NCI-H510A (cell line): ENCODE measurements at places on chromosomes 6 and 20.

DNA sequence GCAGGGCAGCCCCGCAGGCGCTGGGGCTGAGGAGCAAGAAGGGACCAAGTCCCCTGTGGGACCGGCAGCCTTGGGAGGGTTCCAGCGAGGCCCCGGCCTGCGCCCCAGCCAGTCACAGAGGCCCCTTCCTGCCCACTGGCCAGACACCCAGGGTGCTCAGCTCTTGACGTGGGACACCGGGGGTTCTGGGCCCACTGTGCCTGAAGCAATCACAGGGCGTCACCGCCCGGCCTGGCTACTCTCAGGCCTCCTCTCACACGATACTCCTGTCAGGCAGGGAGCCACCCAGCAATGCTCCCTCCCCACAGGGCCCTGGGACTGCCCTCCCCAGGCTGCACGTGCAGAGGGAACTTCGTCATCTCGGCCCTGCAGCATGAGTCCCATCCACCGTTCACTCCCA lies 14.5 kb downstream of the TAF4 start:
- no peak for DNase-seq

GRCh38 chr6:82984720-82985119 lies 80.9 kb downstream of the UBE3D start:
- no peak for DNase-seq

DNA sequence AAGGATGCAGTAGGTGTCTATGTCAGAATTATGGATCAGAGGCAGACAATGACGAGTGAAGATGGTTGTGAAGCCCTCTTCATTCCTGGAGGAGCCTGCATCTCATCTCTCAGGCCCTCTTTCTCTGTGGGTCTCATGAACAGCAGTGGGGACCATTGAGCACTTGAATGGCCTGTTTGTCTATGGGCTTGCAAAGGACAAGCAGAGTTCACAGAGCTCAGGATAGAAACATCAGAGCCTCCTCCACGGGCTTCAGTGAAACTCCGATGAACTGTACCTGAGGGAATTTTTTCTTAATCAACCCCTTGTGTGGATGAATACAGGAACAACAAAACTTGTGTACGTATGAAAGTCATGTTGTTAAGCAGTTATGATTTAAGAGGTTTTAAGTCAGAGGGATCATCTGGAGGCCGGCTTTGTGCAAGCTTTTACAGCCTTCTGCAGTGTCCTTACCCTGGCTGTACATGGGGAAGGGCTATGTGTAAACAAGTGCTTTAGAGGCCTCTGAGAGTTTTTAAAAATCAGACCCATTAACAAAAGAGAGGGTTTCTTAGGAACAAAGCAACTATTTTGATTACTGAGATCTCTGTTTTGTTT lies 29.7 kb upstream of the PI16 start:
- DNase-seq = no peak

DNA sequence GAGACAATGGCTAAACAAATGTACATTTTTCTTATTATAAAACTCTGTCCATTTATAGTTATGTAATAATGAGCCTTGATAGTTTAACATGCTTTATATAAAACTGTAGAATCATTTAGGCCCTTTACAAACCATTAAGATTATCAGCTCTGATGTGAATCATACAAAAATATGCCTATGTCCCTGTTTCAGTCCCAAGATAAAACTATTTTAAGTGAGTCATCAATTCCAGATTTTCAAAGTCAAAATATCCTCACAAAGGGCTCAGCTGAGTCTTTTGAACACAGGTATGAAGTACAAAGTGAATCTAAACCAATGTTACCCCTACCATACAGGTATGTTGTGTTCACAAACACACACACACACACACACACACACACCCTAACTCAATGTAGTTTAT lies 88.0 kb downstream of the PTPRK start:
- DNase-seq = no peak

GRCh38 chr6:142857796-142858555 lies 87.0 kb downstream of the HIVEP2 start:
- no peak for DNase-seq

- DNase-seq = no peak
Observed at GRCh38 chr6:5412017-5412416, 150.7 kb downstream of the FARS2 start.

DNA sequence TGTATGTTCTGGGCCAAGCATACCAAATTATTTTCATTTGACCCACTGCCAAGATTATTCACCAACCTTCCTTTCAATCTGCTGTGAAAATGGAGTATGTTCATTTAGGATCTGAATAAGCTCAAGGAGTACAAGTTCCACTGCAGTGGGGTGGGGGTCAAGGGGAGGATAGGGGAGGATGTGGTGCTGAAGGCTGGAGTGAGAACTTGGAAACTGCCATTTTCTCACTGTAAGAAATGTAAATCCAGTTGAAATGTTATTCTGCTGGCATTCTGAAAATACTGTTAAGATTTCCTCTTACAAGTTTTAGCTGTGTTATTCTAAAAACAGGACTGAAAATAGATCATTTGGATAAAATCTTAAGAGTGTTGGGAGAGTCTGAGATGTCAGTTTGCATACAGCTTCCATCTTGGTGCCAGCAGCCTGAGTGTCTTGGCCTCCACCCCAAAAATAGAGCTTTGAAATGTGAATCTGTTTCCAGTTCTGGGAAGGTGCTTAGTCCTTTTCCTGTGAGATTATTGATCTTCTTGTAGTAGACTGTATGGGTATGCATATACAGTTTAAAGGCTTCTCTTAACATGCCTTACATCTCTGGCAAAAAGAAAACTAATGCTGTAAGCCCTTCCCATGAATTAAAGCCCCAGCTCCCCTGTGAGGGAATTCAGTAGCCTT lies 84.3 kb downstream of the CTNNBL1 start:
- no peak for DNase-seq

GRCh38 chr6:16670183-16670582 lies 91.1 kb downstream of the ATXN1 start:
- DNase-seq = no peak

DNA sequence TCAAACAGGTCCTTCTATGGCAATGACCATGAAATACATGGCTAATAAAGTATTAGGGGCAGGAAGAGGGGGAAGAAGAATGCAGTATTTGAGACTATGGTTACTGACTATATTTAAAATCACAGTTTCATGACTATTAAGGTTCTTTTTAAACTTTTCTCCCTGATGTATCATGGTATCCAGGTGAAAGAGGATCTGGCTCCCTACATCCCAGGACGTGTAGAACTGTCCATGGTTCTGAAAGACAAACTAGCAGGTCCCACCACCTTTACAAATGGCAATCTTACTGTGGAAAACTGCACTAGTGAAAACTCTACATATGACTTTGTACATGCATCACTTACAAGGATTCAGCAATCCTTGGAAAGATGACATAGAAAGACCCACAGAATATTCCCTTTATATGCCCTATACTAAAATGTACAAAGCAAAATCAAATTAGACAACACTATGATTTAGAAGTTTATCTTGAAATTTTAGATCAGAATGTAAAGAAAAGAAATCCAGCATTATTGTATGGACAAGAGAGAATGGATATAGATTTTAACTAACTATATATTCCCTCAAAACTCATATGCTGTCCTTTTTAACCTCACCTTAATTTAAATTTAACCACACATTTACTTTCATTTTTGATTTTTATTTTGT lies 33.5 kb downstream of the RPP21 start:
- DNase-seq = no peak

GRCh38 chr20:48294196-48294595 lies 508.9 kb upstream of the SULF2 start:
- no peak for DNase-seq

DNA sequence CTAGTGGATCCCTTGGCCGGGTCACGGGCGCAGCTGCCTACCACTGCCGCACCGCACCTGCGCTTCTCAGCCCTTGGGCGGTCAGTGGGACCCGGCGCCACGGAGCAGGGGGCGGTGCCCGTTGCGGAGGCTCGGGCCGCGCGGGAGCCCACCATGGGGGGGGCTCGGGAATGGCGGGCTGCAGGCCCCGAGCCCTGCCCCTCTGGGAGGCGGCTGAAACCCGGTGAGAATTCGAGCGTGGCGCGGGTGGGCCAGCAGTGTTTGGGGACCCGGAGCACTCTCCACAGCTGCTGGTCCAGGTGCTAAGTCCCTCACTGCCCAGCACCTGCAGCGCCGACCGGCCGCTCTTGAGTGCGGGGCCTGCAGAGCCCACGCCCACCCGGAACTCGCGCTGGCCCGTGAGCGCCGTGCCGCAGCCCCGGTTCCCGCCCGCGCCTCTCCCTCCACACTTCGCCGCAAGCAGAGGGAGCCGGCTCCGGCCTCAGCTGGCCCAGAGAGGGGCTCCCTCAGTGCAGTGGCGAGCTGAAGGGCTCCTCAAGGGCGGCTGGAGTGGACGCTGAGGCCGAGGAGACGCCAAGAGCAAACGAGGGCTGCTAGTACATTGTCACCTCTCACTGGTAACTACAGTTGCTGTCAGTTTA lies 120.5 kb upstream of the TMEM170B start:
- no peak for DNase-seq

- DNase-seq = no peak
Observed at GRCh38 chr20:13778827-13779226, 5.9 kb downstream of the ESF1 start.

DNA sequence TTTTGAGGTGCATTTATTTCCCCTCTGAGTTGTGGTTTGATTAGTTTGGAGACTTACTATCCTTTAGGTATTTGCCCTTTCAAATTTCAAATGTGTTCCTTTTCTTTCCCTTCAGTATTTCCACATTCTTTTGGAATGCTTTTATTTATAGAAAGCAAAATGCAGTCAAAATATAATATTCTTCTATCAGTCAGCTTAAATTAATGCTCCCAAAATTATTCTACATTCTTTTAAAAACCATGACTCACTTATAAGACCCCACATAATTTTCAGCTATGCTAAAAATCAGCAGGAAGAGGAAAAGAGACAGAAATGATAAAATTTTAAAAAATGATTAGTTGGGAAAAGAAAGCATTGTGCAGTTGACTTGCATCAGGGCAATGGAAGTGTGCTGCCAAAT lies 180.0 kb upstream of the SMLR1 start:
- DNase-seq = no peak

DNA sequence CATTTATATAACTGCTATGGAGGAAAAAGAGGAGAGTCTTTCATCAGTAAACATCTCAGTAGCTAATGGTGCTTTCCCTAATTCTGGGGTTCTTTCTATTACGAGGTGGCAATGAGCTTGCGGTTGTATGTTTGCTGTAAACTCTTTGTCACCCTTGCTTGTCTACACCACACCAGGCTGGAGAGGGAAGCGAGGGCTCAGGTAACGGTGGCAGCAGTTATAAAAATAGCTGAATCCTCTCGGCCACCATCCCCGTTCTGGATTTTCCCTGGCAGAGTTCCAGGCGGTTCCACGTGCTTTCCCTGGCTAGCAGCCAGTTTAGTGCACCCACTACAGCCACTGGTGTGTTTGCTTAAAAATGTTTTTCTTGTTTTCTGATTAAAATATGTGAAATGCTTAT lies 39.0 kb downstream of the MAS1 start:
- DNase-seq = peak; percentile 14

DNA sequence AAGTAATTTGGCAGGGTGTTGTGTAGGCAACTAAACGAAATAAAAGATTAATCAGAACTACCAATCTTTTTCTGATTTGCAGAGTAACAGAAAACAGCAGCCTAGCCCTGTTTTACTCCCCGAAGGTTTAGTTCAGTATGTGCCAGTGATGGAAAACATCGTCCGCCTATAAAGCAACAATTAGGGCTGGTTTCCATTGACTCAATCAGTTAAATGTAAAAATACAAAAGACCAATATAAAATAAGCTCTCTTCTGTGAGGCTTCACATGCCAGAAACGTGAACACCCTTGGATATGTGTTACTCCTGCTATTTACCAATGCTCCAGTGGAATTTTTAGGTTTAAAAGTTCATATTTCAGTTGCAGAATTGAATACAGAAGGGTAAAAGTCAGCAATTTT lies 210.5 kb upstream of the RSPO3 start:
- DNase-seq = no peak

GRCh38 chr6:41900861-41901260 lies 5.7 kb upstream of the USP49 start:
- no peak for DNase-seq

GRCh38 chr6:44630125-44631028 lies 242.9 kb downstream of the CDC5L start:
- DNase-seq = peak; percentile 32

DNA sequence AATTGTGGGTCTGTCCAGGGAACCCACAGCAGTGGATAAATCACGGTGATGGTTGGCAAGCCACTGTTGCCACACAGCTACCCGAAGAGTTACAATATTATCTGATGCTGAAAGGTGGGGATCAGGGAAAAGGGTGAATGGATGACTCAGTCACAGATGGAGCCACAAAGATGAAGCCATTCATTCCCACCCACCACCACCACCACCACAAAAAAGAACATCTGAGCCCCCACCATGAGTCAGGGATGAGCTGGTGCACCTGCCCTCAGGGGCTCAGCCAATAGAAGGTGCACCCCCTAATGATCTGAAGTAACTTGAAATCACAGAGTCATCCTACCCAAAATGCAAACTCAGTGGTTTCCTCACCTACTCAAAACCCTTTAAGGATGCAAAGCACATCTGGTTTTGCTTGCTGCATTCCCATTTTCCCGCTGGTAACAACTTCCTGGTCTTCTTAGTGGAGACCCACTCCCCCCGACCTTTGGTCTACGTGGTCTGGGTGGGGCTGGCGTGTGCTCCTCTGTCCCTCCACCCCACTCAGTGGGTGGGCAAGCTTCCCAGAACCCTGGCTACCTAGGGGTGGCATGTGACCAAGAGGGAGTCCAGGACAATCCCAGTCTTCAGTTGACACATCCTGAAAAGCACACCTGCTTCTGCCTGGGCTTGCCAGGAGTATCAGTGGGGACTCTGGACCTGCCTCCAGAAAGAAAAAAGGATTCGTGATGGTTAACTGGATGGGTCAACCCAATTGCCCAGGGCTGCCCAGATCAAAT lies 125.5 kb downstream of the ANKRD60 start:
- DNase-seq = no peak

DNA sequence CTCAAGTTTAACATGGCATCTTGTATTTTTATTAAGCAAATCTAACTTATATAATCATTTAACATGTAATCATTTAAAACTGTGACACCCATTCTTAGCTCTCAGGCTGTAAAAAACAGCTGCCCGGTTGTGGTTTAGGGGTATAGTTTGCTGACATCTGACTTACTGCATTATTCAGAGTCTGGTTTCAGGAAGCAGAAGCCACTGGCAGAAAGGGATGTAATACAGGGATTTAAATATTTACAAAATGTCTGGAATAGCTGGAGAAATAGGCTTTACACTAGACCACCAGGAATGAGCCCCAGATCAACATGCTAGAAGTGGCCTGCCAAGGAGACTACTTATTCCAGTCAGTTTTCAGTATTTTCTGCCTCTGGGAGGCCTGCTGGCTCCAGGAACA lies 421.1 kb downstream of the CD109 start:
- DNase-seq = no peak

DNA sequence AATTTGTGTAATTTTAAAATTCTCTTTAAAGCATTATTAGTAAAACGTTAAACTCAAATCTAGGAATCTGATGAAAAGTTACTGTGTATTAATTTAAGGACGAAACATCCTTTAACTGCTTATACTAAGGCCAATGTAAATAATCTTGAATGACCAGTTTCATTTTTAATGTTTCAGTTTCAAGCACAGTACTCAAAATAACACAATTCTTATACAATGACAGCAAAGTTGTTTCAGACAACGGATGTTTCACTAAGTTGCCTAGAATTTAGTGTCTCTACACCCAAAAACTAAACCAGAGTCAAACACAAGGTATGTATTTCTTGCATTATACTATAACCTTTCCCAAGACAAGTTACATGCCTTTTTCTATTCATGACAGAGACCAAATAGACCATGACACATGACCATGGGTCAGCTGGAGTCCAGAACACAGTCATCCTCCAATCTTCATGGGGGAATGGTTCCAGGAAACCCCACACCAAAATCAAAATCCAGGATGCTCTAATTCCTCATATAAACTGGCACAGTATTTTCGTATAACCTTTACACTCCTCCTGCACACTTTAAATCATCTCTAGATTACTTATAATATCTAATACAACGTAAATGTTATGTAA lies 7.7 kb downstream of the PHIP start:
- DNase-seq = no peak
